KBM-7 (cell line): ENCODE measurements at places on chromosomes 2 and 18.
A peak's percentile ranks its signal among the peaks of the same experiment; 100 is the strongest.

- DNase-seq = peak; percentile 9
Measured at GRCh38 chr18:65725251-65726050, 25.4 kb upstream of the CDH7 start.

DNA sequence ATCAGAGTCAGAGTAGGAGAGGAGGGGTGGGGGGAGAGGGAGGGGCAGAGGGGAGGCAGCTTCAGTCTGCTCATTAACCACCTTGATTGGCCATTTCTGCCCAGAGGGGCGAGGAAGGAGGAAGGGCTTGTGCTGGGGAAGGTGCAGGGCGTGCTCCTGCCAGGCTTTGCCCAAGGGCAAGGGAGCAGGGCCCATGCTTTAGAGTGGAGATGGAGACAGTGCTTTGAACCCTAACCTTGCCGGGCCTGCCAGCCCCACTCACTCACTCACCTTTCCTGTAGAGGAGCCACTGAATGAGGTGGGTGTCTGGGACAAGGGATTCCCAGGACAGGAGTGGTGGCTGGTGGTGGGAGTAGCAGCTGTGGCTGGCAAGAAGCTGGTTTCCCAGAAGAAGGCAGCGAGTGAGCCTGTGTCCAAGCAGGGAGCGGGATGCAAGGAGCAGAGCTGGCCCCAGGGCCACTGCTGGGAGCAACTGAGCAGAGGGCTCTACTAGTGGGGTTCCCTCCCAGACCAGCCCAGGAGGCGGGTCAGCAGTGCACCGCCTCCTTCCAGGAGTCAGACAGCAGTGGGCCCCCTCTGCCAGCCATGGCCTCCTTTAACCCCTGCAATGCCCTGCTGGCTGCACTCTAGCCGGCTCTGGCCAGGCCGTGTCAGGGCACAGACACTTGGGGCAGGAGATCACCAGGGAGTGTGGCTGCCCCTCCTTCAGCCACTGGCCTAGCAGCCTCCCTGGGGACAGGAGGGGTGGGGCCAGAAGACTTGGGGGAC is 3.6 kb upstream of the RUFY4 start:
- DNase-seq = no peak

DNA sequence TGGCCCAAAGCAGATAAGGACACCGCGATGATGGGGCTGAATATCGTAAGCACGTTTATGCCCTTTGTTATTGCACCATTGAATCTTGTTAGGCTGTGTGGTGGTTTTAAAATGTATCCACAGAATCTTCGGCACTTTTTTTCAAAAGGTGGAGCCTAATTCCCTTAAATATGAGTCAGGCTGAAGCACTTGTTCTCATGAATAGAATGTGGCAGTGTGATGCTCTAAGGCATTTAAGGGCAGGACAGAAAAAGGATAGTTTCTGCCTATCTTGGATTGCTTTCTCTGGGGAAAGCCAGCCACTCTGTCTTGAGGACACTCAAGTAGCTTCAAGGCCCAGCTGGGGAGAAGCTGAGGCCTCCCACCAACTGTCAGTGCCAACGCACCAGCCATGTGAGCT is 39.6 kb downstream of the ABCA12 start:
- no peak for DNase-seq

DNA sequence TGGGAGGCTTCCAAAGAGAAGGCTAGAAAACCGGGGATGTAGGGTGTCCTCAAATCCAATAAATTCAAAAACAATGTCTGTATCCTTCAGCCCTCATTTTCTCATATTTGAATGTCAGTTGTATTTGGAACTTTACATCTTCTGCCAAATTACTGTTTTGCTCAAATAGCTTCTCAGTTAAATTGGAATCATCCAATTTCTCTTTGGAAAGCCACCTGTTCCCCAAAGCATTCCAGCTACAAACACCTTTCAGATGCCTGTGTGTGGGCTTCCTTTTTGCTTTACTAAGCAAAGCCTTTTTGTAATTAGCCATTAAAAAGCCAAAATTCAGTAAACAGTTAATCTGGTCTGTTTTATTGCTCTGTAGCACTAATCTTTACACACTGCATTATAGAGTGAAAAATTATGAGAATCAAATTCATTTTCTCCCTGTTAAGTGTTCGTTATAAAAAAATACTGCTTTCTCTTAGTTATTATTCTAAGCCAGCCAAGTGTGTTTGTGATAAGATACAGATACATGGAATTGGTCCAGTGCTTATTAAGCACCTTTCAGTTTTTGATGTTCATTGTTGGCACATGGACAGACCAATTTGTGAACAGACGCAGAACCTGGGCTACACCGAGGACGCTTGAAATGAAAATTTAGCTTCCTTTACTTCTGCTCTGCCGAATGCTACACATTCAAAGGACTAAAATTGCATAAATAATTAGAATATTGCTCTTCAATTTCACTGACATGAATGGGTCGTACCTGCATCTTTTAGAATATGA is 151.6 kb downstream of the RTN4 start:
- no peak for DNase-seq

GRCh38 chr18:28432339-28432738 is 255.4 kb upstream of the CDH2 start:
- no peak for DNase-seq

GRCh38 chr18:77068321-77069312 is 64.0 kb downstream of the MBP start:
- DNase-seq = peak; percentile 75

- DNase-seq = no peak
Measured at GRCh38 chr2:127108090-127108523, 1.2 kb upstream of the BIN1 start.

- peak; percentile 77 for DNase-seq
Measured at GRCh38 chr2:181393472-181393871, 63.7 kb upstream of the ITGA4 start.

DNA sequence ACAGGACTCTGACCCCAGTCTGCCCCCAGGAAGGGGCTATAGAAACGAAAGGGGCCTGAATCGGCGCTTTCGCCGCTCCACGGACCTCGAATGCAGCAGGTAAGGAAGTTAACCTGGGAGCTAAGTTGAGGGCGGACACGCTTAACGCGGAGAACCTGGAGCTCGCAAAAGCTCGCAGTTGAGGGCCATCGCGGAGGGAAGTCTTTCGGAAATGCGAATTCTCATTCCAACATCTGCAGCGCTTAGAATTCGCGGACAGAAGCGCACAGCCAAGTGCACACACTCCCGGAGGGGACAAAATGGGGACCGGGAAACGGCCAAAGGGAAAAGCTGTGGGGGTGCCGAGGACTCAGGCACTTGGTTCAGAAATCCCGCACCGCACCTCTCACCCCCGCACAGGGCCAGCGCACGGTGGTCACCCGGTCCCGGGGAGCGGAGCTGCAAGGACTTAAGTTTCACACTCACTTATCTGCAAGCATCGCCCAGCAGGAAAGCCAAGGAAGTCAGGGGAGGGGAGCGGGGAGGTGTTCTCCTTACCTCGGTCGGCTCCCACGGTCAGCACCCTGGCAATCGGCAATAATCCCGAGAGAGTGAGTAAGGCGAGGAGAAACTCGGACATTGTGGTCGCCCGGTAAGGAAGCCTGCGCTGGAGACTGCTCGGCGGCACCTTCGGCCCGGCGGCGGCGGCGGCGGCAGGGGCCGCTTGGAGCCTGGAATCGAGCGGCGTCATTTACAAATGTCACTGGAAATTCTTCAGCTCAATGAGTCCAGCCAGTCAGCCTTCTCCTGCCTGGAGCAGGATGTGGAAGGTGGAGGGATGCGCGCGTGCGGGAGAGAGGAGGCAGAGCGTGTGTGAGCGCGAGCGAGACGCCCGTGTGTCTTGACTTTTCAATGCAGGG is 456 bp downstream of the LRP1B start:
- peak; percentile 24 for DNase-seq

- DNase-seq = no peak
Measured at GRCh38 chr2:125471963-125472362, 1184.0 kb upstream of the GYPC start.

- DNase-seq = no peak
Measured at GRCh38 chr2:236689981-236690380, 120.4 kb downstream of the ACKR3 start.

DNA sequence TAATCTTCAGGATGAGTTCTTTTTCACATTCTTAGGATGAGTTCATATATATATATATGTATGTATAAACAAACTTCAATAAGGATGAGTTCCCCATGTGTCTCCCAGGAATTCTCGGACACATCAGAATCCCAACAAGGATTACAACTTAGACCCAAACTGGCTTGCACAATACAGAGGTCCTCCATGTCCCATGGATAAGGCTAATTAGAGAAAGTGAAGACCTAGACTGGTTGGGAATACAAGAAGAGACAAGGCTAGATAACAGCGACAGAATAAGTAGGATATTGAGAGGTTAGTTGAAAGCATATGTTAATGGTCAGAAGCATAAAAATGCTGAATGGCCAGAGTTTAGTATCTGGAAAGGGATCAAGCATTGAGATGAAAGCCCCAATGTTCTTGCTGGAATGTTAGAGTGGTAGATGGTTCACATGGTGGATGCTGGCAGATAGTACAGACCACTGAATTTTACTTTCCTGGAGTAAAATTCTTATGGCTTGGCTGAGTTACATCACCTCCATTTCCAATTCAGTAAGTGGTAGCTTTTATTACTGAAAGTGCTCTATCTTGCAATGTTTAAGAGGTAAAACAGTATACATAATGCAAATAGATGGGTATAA is 154.9 kb upstream of the EPHA4 start:
- DNase-seq = peak; percentile 1

GRCh38 chr2:14194233-14194632 is 438.3 kb upstream of the LRATD1 start:
- DNase-seq = no peak

GRCh38 chr2:196123679-196124373 is 47.6 kb downstream of the STK17B start:
- no peak for DNase-seq

GRCh38 chr2:34416856-34417255 is 817.8 kb upstream of the FAM98A start:
- no peak for DNase-seq

- DNase-seq = no peak
Measured at GRCh38 chr2:241854342-241855244, 4.1 kb downstream of the PDCD1 start.

GRCh38 chr2:16130541-16130880 is 190.2 kb downstream of the MYCN start:
- no peak for DNase-seq

- no peak for DNase-seq
Measured at GRCh38 chr2:134861173-134861572, 22.8 kb downstream of the ACMSD start.

- DNase-seq = no peak
Measured at GRCh38 chr18:7885865-7886264, 318.7 kb downstream of the PTPRM start.

DNA sequence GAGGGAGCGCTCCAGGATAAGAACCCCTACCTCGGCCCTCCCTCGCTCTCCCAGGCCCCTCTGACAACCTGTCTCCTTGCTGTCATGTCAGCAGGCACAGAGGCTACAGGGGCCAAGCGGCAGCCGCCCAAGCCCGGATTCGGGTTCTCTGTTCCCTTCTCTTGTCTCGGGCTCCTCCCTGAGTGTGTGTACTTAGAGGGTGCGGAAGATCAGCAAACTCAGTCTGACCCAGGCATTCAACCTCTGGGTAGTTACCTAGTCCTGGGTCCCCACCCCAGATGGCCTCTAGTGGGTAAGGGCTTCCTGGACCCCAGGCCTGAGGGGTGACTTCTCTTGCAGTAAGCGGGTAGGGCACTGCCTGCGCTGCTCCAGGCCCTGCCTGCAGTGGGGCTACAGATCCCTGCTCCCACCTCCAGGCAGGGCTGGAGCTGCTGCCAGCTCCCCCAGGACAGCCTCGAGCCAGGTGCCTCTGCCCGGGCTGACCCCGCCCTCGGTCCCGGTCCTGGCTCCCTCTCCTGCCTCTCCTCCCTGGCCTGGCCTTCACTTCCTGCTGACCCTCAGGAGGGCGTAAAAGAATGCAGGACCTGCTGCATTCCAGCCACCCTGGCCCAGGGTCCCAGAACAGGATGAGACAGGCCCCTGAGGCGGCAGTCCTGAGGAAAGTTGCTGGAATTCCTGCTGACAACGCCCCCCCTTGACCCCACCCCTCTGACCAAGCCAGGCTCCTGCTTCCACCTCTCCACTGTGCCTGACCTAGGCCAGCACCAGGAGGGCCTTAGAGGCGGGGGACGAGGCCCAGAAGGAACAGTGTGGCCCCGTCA is 22.0 kb downstream of the GPC1 start:
- no peak for DNase-seq

GRCh38 chr2:148684507-148684906 is 40.0 kb downstream of the EPC2 start:
- no peak for DNase-seq

- DNase-seq = no peak
Measured at GRCh38 chr18:46372670-46373069, 268.5 kb downstream of the HAUS1 start.

DNA sequence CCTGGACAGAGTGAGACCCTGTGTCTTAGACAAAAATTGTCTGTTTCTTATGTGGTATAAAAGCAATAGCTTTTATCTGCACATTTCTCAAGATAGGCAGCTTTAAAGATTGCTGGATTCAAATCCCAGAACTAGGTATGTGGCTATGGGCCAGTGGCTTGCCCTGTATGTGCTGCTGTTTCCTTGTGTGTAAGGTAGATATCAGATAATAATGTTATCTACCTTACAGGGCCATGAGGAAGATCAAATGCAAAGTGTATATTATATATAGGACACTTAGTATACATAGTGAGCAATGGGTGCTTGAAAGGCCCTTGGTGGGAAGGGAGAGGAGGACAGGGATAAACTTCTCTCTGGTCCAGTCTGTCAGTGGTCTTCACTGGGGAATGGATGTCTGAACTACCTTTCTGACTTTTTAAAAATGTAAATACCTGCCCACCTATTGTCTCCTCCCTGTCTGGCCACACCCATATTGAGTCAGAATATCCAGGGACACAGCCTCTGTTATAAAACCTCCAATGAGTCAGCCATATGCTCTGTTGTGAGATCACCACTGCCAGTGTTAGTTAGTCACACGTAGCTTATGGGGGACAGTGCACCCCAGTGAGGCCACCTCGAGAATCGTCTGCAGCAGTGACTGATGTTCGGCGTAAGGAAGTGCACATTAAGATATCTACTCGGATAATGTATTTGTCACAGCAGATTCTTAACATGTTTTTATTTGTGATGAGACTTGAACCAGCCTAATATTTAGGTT is 383.4 kb downstream of the PTPRM start:
- no peak for DNase-seq

DNA sequence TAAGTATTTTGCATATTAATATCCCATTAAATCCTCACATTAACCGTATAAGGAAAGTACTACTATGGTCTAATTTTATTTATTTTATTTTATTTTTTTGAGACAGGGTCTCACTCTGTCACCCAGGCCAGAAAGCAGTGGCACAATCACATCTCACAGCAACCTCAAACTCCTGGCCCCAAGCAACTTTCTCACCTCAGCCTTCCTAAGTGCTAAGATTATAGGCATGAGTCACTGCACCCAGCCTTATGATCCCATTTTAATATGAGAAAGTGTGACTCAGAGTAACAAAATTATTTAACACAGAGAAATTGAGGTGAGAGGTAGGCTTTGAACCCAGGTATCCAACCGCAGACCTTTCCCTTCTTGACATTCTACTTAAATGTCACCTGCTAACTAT is 330.0 kb upstream of the POU3F3 start:
- DNase-seq = no peak

DNA sequence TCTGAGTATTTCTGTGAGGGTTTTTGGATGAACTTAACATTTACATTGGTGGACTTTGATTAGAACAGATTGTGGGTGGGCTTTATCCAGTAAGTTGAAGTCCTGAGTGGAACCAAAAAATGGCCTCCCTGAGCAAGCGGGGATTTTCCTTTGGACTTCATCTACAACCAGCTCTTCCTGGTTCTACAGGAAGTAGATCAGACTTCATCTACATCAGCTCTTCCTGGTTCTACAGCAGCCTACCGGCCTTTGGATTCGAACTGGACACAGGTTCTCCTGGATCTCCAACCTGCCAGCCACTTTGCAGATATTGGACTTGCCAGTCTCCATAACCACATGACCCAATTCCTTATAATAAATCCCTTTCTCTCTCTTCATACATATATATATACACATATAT is 79.9 kb upstream of the STK39 start:
- no peak for DNase-seq
